ENCODE measurements at places on chromosomes 3 and 15. TPM values are rescaled to one million over a fixed set of nuclear protein-coding genes. Genes with fewer than 3 reads are reported as not detected.

WDR72 gene
- total RNA-seq, result not detected

GABRB3 gene
- total RNA-seq, result 2.4 TPM

DNA sequence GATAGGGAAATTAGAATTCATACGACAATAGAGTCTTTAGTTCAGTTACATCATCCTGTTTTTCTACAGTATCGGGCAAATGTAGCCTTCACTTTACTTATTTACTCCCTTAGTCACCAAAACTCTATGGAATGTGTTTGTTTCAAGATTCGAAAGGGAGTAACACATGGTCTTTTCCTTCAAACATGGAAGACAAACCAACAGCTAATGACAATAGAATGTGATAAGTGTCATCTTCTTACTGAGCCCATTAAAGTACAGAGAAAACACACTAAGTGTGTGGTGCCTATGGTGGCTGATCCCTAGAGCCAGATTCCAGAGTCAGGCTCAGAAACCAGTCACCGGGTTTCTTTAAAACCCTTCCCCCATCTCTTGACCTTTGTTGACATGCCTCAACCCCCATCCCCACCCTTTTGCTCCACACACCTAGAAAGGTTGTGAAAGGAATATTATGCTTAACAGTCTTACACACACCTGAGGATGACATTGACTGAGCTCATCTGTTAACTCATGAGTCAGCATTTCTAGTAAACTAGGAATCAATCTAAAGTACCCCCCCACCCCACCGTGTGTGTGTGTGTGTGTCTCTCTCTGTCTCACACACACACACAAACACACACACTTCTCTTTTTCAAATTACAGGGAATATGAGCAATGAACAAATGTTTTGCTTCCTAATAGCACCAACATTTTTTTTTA lies 549.6 kb upstream of the CCDC54 start:
- no peak for DNase-seq

HRH1 gene
- total RNA-seq, result 1.4 TPM

- no peak for DNase-seq
These were observed 53.3 kb downstream of the MEIS2 start for GRCh38 chr15:37046876-37047614.

- no peak for DNase-seq
These were observed 77.2 kb downstream of the SCN10A start for GRCh38 chr3:38738630-38739395.

- DNase-seq, result no peak
These were observed 132.8 kb upstream of the NPHP3 start for GRCh38 chr3:132854856-132855535.

All from left ventricle myocardium inferior (tissue), 1 donor.